ENCODE measurements at places on chromosomes 13 and 19.

DNA sequence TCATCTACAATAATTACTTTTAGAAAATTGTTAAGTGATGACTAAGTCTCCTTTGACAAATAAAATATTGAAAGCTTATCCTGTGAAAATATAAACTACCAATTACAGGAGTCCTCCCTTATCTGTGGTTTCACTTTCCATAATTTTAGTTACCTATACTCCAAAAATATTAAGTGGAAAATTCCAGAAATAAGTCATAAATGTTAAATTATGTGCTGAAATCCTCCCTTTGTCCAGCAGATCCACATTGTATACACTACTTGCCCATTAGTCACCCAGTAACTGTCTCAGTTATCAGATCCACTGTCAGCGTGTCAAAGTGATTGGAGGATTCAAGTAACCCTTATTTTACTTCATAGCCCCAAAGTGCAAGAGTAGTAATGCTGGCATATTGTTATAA is 98.1 kb downstream of the SERP2 start:
- no peak for DNase-seq

GRCh38 chr19:47681936-47682335 is 31.3 kb upstream of the EHD2 start:
- DNase-seq, result peak; percentile 25

GRCh38 chr13:44015118-44015517 is 135.4 kb downstream of the LACC1 start:
- no peak for DNase-seq

DNA sequence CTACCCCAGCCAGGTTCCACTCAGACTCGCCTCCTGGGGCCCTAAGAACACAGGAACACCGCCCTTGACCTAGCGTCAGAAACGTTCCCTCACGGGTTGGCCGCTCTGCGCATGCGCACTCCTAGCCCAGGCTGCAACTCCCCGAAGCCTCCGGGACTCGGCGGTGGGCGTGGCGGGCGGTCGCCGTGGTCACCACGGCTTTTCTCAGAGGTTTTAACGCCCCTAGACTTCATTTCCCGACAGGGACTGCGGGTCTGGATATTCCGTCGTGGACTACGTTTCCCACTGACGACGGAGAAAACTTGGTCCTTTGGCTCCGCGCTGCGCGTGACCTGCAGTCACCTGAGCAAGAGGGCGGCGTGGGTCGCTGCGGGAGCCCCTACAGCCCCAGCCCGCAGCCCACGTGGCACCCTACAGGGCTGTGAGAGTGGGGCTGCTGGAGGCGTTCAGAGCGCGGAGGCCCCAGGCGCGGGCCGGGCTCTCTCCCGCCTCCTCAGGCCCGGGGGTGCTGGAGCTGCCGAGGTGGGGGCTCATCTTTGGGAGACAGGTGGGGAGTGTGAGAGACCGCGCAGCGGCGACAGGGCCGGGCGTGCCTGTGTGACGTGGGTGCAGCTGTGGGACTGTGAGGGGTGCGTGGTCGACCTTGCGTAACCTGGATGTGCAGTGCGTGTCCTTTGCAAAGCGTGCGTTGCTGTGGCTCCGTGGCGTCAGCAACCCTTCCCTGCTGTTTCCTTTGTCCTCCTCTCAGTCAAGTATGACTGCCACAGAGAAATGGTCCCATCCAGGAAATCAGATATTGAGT is 38.0 kb upstream of the ZNF573 start:
- DNase-seq, result peak; percentile 75

GRCh38 chr19:15320116-15320515 is 12.2 kb downstream of the BRD4 start:
- peak; percentile 69 for DNase-seq

DNA sequence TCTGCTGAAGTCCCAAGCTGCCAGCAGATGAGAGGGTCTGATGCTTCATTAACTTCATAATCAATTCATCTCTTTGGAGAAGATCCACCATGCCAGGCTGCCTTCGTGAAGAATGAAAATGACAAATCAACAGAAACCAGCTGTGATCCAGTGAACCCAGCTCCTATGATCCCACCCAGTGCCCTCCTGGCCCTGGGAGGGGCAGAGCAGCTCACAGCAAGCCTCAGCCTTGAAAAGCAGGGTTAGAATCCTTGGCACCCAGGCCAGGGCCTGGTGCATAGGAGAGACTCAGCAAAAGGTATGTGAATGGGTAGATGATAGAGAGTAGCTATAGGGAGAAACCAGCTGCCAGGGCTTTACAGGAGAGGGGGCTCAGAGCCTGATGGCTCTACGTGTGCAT is 43.6 kb upstream of the UQCRFS1 start:
- DNase-seq, result no peak

DNA sequence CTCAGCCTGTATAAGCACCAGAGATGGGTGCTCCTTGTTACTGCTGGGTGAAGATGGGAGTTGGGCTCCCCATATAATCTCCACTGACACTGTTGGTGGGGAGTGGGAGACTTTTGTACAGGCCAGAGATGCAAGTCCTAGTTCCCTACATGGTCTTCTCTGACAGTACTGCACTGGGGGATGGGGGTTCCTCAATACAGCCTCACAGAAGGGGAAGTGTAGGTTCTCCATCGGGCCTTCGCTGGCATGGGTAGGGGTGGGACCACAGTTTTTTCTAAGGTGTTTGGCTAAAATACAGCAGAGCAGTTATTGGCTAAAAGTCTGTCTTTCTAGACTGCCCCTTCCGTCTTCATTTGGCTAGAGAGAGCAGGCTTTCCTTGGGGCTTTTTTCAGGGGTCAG is 167.2 kb upstream of the SERP2 start:
- no peak for DNase-seq

DNA sequence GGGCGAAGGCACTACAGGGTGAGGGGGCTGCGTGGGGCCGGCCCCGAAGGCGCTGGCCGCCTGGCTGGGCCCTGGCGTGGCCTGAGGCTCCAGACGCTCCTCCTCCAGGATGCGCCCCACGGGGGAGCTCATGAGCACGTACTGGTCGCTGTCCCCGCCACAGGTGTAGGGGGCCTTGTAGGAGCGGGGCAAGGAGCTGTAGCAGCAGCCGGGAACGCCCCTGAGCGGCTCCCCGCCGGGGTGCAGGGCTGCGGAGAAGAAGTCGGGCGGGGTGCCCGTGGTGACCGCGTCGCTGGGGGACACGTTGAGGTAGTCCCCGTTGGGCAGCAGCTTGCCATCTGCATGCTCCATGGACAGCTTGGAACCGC is 3.0 kb downstream of the IRS2 start:
- DNase-seq, result peak; percentile 85

DNA sequence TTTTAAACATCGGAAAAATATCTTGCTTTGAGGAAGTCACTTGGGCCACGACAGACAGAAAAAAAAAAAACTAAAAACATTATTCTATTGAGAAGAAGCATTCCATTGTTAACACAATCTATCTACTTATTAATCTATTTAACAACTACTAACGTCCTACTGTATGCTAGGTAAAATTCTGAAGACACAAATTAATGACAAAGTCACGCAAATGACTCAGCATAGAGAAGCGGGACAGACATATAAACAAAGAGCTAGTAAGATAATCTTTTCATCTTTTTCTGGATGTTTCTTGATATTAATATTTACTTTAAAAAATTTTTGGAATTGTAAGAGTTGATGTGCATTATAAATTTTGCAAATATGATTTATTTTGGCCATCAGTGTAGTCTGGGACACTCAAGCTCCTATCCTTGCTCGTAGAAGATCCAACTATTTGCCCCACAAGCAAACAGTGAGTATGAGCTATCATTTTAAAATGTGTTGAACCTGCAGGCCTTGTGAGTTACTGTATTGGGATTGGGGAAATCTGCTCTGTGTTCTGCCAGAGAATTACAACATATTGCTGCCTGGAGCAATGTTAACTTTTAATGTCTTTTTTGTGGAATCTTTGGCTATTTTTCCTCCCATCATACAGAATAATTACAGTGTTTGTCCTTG is 109.1 kb downstream of the PCDH9 start:
- no peak for DNase-seq

GRCh38 chr19:31517224-31518180 is 168.3 kb upstream of the TSHZ3 start:
- DNase-seq, result no peak

DNA sequence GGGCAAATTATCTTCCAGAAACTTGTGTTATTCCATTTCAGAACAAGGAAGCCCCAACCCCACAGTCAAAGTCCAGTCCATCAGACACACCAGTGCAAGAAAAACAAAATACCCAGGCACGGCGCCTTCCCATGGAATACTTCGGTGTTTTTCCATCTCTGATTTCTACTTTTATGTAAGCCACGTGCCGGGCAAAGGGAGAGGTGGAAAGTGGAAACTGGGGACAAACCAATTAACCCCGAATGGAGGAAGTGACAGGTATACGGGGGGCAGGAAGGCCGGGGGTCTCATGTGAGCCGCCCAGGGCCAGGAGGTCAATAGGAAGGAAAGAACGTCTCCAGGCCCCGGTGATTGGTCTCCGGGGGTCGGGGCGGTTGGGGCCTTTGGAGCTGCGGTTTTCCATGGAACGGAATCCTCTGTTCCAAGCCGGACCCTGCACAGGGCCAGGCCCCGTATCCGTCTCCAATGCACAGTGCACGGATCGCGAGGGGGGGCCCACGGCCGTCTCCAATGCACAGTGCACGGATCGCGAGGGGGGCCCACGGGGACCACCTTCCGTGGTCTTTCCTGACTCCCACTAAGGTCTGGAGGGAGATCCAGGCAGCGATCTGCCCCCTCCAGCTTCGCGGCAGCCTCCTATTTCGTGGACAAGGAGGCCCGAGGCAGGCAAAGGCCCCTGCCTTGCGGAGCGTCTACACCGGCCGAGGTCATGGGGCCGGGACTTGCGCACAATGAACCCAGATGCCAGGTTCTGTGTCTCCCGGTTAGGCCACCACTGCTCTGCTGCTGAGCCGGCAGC is 79.7 kb downstream of the GADD45B start:
- no peak for DNase-seq
